ENCODE measurements at places on chromosomes 3 and 15.

DNA sequence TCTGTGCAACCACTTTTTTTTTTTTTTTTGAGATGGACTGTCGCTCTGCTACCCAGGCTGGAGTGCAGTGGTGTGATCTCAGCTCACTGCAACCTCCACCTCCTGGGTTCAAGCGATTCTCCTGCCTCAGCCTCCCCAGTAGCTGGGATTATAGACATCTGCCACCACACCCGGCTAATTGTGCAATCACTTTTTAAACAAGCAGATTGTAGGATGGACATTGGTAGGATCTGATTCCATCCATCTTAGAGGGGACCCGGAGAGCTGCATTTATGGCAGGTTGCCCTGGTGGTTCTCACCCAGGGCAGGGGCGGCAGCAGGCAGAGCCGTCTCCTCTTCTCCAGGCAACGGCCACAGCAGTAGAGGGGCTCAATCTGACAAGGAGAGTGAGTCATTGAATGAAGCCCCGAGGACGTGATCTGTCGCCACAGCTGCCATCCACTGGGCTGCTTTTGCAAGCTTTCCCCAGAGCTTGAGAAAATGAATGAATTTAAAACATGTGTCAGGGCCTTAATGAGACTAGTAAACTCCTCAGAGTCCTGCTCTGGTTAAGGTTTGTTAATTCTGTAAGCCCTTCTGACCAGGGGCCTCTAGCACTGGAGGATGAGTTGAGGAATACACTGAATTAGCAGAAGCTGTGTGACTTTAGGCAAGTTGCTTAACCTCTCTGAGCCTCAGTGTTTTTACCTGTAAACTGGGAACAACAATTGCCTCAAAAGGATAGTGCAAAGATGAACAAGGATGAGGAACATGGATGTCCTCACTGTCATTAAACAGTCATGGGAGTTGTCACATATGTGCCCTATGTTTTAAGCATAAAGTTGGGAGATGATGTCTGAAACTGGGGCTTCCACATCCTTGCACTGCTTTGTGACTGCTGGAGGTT lies 129.1 kb downstream of the ASB7 start:
- DNase-seq: no peak

DNA sequence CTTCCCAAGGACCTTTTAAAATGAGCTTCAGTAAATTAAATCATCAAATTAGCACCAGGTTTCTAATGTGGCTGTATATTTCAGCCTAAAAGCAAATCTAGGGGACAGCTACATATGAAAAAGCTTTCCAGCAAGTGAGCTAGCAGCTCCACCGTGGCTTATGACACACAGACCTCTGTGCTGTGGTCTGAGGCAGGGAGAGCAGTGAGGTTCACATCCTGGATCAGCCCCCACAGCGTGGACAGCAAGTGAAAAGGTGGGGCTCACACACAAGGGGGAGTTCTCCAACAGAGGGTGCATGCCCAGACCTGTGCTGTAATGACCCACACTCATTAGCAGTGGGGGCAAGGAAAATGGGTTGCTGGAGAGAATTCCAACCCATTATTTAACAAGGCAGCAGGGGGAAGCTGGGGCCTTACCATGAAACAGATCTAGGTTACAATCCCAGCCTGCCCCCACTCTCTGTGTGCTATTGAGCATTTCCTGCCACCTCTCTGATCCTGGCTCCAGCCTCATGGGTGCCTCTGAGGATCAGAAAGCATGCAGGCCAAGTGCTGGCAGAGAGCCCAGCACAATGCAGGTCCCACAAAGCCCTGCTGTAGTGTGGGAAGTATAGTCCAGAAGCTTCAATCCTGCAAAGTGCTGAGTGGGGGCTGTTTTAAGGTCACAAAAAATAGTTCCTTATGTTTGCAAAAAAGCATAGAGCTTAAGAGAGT lies 48.2 kb downstream of the RASGRF1 start:
- DNase-seq: no peak

DNA sequence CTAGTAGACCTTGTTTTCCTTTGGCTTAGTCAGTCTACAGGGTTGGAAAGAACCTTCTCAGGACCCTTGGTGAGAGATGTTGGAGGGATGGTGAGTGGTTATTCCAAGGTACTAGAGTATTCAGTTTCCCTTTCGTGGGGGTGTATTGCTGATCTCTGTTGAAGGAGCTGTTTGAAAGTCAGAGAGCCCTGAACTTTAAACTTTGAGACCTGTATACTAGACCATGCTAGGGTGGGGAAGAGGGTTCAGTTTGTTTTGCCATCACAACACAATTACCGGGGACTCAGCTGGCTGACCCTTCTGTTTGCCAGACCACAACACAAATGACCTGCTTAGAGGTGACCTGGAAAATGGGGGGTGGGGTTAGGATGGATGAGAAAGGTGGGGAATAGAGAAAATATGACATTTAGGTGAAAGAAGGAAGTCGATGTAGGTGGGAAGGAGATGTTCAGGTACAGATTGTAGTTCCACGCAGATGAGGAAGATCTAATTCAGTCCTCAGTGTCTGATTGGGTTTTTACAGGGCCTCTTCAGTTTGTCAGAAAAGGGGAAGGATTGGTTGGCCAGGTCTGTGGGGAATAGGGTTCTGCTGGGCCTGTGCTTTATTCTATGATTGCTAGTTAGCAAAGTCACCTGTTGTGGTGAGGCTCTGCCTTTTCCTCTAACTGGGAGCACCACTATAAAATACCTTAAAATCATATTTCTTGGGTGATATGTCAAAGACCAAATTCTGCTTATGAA lies 6.8 kb downstream of the UBE2E2 start:
- no peak for DNase-seq

DNA sequence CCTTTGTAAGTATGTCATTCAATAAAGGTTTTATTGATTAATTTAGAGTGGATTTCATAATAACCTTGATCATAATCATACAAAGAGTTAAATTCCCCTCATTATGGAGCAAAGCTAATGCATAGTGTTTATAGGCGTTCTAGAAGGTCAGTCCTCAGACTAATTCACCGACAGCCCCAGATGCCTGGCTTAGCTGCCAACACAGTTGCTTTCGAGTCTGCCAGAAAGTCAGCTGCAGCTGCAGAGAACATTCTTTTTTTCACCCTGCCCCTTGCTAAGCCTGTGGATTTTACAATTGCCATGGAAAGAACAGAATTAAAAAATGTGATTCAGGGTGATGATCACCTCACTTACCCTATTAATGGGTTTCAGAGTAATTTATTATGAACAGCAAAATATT lies 21.2 kb downstream of the CADM2 start:
- DNase-seq: no peak

DNA sequence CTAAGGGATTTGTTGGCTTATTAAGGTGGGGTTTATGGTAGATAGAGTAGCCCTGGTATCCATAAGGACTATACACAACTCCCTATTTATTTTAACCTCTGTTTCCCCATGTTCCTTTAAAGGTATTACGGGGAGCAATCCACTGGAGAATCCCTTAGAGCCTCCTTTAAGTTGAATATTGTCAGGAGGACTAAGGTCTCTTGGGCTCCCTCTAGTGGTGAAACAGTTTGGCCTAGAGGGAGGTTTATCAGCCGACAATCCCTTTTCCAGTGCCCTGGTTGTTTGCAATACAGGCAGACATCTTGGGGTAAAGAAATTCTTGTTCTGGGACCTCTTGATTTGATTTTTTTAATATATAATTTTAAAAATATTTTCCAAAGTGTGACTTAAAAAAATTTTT lies 12.9 kb downstream of the OPA1 start:
- DNase-seq: peak; percentile 25

GRCh38 chr15:77563623-77564156 lies 69.0 kb downstream of the LINGO1 start:
- DNase-seq: no peak

GRCh38 chr3:23819599-23820360 lies 14.0 kb downstream of the UBE2E1 start:
- no peak for DNase-seq

DNA sequence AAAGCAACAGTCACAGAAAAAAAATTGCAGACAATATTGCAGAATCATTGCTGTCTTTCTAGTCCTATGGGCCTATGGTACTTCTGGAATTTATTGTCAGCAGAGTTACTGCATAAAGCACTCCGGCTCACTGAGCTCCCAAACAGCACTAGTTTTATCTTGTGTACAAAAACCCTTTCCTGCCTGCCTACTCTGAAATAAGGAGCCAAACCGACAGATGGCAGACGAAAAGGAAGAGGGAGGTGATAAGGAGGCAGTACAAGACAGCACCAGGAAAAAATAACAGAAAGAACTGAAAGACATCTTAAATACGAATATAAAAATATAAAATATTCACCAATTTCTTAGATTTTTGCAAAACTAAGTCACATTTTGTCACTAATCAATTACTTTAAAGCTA lies 15.6 kb downstream of the HERC1 start:
- no peak for DNase-seq

DNA sequence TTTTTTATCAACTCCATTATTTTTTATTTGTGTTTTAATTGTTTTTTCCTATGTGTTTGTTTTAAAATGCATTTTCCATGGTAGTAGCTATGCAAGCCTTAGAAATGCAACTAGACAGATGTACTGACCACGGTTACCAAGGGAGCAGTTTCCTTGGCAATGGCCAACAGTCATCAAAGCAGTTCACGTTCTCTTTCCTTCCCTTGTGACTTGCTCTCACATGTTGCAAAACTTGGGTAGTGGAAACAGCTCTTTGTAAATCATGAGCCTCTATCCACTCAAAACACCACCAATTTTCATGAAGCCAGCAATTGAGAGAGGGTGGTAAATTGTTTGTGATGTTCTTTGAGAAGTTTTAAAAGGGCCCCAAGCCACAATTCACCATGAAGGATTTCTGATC lies 499.4 kb upstream of the MDFIC2 start:
- no peak for DNase-seq

DNA sequence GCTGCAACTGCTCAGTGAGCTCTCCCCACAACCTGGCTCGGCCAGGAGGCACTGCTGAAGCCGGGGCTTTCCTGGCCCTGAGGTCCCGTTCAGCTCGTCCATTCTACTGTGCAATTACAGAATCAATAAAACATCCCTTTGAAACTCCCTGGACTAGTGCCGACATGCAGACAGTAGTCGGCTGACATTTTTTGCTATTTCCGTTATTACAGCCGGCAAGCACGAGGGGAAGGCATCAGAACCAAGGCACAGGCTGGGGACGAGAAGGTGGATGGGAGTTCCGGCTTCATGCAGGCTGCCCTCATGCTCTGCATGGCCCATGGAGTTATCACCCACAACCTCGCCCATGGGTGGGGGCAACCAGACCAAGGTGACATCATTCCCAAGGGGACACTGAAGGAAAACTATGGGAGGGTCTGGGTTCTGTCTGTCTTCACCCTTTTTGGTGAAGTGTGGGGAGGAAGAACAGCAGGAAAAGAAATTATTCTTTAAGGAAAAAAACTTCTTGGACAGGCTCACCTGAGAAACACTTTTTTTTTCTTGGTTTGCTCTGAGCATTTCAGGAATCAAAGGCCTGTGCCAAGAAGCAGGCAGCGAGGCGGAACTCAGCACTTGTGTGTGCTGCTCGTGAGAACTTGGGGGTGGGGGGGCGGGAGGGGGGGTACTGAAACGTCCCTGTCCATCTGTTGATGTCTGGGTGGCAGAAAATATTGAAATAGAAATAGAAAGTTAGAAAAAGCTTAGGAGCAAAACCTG lies 154.5 kb downstream of the FOXP1 start:
- DNase-seq: no peak

GRCh38 chr15:40065166-40065565 lies 26.2 kb upstream of the SRP14 start:
- no peak for DNase-seq

DNA sequence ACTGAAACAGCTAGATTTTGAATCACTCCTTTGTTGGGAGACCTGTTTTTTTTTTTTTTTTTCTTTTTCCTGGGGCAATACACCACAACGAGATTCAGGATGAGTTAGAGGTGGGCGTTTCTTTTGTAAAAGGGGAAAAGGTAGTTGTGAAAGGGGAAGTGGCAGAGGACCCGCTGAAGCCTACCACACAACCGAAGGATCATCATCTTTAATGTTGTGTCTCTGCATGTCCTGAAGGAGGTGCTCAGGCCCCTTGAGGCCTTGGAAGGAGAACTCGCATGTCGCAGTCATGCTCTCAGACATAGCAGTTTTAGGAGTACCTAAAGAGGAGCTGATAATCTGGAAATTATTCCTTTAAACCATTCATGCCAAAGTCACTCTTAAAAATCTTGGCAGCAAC lies 137.9 kb upstream of the LRIG1 start:
- no peak for DNase-seq

DNA sequence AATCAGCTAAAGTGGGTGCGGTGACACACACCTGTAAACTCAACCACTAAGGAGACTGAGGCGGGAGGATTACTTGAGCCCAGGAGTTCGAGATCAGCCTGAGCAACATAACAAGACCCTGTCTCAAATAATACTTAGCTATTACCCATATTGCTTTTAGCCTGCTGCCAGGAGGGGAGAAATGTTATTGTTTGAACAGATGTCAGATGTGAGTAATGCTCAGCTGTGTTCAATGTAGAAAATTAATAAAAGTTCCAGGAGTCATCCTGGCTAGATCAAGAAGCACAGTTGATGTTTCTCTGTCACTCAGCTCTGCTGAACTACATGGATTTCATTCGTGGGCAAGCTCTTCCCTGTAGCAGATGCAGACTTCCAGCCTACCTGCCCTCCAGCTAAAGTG lies 22.2 kb downstream of the LSM3 start:
- no peak for DNase-seq

DNA sequence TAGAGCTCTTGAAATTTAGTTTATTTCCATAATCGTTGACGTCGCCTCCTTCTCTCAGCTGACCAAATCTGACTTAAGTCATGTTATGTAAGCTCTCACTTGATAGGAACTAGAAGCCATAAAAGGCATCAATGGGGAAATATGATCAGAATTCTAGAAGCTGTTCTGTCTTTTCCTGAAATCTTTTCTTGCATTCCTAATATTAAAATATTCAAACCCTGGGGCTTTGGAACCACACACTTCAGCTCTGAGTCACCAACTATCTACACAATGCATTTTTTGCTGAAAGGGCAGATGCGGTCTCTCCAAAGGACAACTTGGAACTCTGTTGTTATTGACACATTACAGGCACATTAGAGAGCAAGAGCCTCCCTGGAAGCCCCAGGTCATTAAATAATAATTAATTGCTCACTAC lies 91.3 kb downstream of the LARS2 start:
- no peak for DNase-seq

Data from activated naive CD8-positive, alpha-beta T cell treated with anti-CD3 and anti-CD28 coated beads for 36 hours (primary cell).